Stimulated activated CD4-positive, alpha-beta T cell treated with anti-CD3 and anti-CD28 coated beads, TNF-alpha, amount 100 ng/mL, for 48 hours (primary cell): ENCODE measurements at places on chromosomes 4 and X.

DNA sequence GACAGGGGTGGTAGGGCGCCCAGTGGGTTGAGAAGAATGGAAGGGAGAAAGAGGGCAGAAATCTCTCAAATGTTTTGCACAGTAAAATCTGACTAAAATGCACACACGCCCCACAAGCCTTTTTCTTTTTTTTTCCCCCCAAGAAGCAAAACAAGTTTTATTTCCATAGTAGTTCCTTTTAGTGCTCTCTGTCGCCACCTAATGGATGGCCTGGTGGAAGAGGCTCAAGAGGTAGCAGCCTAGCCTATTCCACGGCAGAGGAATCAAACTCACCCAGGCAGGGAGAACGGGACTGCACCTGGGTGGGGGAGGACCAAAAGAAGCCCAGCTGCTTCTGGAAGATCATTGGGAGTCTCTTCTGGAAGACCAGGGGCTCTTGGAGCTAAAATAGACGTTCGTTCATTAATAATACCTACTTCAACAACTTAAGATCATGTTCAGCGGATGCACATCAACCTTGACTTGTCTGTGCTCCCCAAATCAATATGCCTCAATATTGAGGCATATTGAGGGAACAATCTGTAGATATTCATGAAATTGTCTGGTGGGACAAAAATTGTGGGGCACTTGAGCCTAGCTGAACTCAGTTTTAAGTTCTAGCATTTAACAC, 31.6 kb upstream of the IRAK1 start:
- peak; percentile 25 for DNase-seq

GRCh38 chrX:127276326-127276725, 456.8 kb downstream of the PRR32 start:
- DNase-seq: no peak

DNA sequence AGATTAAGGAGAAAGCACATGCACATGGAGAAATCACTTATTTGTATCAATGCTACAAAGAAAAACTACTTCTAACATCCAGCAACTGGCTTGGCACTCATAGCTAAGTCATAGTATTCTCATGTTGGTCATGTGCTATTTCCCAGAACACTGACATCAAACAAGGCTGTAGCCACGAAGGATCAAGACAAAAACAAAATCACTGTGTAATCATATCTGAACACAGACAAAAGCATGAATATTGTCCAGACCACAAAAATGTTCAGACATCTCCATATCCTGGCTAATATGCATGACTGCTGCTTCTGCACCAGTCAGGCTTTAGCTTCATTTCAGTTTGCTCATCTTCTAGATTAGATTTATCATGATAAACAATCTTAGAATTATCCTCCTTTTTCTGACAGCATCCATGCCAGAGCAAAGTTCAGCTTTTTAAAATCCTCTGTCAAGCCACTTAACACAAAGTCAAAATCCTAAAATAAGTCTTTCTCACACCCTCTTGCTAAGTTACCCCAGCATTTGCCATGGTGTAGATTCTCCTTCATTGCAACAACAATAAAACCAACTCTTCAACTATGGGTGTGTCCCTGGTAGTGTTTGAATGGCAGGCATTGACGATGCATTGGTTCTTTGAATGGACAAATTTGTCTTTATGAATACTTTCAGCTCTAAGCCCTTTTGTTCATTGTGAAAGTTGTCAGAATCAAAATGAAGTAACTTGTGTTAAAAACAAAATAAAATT, 39.1 kb upstream of the NPFFR2 start:
- no peak for DNase-seq

DNA sequence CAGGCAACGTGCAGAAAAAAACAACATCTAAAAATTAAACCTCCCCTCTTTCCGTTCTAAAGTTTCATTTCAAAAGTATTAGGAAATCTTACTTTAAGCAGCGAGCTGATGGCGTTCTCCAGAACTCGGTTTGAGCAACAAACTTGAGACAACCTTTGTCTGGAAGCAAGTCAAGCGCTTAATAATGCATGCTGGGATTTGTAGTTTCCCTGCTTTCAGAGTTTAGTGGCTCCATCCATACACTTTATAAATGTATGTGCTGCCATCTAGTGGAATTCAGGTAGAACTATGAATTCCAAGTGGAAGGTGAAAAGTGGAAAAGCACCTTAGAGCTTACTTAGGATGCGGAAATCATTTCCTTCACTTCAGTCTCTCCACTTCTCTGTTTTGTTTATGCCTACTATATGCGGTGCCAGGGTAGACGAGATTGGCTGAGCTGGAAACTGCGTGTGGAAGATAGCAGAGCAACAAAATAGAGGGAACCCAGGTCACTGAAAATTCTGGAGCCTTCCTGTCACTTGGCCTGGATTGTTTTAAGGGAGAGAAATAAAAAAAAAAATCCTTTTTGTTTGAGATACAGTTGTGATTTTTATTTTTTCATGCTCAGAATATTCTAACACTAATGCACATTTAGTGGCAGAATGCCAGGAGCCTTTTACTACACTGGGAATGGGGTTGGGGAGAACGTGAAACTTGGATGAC, at the start of gene BDH2:
Gene BDH2, minus strand, starts transcription at position 144 of the 702 bp plus-strand sequence. CDS start 3,580 bp downstream, outside the sequence.
- DNase-seq: no peak

DNA sequence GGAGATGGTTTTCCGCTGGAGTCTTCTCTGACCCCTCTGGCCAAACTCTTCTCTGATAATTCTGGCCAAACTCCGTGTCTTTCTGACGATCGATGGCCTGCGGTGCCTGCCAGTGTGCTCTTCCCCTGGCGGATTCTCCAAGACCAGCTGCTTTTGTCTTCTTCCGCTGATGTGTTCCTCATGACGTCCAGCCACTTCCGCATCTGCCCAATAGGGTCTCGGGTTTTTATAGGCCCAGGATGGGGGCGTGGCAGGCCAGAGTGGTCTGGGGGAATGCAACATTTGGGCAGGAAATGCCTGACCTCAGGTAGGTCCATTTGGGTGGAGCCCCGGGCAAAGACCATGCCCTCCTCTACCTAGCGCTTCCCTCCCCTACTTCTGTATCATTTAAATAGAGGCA, 1542.1 kb downstream of the STIM2 start:
- no peak for DNase-seq

- DNase-seq: no peak
Observed at GRCh38 chrX:11321986-11322385, 28.8 kb downstream of the AMELX start.

- DNase-seq: no peak
Observed at GRCh38 chr4:159413306-159413943, 310.5 kb downstream of the RAPGEF2 start.

GRCh38 chr4:153788413-153789276, at the start of gene SFRP2:
TSS of gene SFRP2 (minus strand) at chr4:153789083. CDS start at chr4:153788835, 248 bp downstream.
- DNase-seq: no peak

DNA sequence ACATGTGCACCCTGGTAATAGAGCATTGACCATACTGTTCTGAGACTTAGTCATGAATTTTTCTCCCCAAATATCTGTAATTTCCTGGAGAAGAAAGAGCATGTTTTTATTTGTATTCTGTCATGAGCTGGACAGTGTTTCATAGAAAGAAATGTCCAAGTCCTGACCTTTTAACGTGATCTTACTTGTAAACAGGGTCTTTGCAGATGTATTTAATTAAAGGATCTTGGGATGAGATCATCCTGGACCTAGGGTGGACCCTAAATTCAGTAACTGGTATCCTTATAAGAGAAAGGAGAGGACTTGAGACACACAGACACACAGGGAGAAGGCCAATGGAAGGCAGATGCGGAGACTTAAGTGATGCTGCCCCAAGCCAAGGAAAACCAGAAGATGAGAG, 3.6 kb downstream of the ADGRA3 start:
- no peak for DNase-seq
